ENCODE measurements at places on chromosomes 16 and 17.

DNA sequence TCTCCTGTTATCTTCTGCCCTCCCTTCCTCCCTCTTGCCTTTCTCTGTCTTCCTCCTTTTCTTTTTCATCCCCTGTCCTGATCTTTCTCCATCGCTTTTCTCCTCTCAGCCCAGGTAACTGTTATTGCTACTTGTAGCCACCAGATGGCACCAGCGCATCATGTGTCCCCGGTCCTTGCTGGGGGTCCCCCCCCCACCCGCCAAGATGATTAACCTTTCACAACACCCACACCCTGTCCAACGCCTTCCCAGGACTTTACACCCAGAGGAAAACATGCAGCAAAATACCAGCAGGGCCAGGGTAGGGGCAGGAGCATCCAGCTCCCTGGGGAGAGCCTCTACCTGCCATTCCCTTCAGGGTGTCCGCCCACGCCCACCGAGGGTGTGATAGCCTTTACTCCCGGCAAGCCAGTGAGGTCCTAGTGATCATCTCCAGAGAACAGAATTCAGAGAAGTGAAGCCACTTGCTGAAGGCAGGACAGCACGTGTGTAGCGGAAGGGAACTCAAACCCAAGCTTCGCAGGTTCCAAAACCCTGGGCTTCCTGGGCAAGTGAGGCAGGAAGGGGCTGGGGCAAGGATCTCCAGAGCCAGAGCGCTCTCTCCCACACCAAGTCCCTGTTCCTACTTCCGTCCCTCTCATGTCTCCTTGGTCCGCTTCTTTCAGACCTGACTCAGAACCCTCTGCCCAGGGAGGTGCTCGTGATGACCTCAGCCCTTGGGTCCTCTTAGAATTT, 13.4 kb upstream of the TAC4 start:
- DNase-seq = peak; percentile 52

DNA sequence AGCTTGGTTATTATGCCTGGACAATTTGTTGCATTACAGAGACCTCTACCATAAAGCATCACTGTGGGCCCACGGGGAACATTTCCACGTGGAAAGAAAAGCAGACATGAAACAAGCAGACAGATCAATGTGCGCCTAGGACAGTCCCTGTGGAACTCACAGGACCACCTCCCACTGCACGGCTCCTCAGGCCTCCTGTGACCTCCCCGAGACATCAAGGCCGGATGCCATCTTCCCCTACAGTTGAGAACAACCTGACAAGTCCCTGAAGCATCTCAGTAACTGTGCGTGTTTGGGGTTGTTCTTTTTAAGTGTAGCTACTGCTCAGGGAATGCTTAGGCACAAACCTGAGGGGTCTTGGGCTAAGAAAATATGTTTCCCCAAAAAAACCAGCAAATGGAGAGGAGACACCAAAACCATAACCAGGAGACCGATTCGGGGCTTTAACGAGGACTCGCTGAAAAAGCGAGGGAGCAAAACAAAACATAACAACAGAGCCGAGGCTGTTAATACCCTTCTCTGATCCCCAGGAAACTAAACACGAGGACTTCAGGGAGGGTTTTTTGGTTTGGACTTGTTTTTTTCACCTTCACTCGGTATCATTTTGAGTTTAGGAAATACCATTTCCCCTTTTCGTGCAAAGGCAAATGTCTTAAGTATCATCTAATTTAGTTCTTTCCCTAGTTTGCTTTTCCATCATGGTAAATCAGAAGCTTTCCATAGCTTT, 87.1 kb downstream of the CYTH1 start:
- no peak for DNase-seq

GRCh38 chr16:80806927-80807340, 2.5 kb upstream of the CDYL2 start:
- peak; percentile 42 for DNase-seq

DNA sequence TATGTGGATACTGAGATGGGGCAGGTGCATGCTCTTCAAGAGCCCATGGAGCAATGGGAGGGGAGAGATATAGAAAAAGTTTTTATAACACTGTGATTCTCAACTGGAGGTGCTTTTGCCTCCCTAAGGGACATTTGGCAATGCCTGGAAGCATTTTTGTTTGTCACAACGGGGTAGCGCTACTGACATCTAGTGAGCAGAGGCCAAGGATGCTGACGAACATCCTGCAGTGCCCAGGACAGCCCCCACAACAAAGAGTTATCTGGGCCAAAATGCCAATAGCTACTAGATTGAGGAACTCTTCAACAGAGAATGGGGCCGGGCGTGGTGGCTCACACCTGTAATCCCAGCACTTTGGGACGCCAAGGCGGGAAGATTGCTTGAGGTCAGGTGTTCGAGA, 67.2 kb upstream of the CLEC3A start:
- no peak for DNase-seq

GRCh38 chr17:73394512-73395450, 83.0 kb upstream of the CDC42EP4 start:
- no peak for DNase-seq

DNA sequence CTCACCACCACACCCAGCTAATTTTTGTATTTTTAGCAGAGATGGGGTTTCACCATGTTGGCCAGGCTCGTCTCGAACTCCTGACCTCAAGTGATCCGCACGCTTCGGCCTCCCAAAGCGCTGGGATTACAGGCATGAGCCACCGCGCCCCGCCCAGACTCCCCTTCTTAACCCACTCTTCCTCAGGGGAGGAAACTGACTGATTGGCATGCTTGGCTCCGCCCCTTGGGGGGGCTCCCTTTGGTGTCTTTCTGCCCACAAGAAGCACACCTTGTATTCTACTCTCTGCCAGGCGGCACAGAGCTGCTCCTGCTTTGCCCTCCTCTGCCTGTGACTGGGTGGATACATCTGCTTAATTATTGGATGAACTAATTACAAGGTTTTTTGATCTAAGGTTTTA, 4.7 kb upstream of the ASGR2 start:
- no peak for DNase-seq

GRCh38 chr17:72719578-72720493, 372.7 kb downstream of the SLC39A11 start:
- peak; percentile 12 for DNase-seq

DNA sequence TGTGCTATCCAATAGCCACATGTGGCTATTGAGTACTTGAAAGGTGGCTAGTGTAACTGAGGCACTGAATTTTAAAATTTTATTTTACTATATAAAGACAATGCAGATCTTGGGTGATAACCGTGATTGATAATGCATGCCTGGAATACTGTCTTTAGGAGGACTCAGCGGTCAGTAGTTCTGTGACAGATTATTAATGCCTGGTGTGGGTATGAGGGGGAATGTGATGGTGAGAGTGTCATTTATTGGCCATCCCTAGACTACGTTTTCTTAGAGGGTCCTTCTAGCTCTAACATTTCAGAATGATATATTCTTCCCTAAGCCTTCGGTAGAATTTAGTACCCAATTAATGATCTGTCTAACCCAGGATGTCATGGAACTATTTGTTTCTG, 157.6 kb downstream of the CPPED1 start:
- DNase-seq = no peak

DNA sequence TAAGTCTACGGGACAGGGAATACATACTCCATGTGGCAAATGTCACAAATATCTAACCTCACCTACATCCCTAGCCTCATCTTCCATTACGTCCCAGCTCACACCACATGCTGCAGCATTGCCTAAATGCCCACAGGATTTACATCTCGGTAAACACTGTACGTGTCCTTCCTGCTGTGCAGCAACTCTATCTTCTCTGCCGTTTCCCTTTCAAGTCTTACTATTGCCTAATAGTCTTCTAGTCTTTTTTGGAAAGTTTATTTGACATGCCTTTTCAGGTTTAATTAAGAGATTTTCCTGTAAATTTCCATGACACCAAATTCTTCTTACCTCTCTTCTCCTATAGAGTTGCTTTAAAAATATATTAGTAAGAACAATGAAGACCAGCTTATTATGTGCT, 120.5 kb downstream of the HS3ST4 start:
- no peak for DNase-seq

GRCh38 chr16:88510091-88510994, 57.3 kb downstream of the ZFPM1 start:
- DNase-seq = no peak

- DNase-seq = no peak
Measured at GRCh38 chr16:11177578-11178160, 78.3 kb downstream of the SOCS1 start.
